Thoracic aorta (tissue), 2 donors: ENCODE measurements at places on chromosomes 3 and 15.

GRCh38 chr3:192011137-192011536, 550.2 kb downstream of the PYDC2 start:
- no peak for DNase-seq

DNA sequence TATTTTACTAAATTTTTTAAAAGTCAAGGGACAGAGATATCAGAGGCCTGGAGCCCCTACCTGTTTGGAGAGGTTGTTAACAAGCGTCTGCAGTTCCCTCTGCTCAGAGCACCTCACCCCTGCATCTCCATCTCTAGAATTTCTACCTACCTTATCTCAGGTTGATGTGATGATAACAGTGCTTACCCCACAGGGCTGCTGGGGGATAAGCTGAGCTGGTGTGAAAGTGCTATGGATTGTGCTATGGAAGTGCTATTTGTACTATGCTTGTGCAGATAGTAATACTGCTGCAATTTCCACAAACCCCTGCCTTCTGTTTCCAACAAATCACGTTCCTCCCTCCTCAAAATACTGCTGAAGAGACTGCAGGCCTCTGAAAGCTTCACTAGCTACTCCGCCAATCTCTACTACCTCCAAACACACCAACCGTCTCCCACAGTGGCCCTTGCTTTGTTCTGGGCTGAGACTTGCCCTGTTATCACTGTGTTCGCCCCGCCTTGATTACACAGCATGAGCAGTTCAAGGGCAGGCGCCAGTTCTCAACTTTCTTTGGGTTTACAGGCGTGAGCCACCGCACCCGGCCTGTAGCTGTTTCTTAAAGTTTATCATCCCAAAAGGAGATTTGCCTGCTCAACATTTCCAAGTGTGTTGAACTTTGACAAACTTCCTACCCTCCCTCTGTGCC, 28.4 kb upstream of the PARL start:
- DNase-seq, result no peak

GRCh38 chr3:145869958-145870357, 291.0 kb downstream of the PLOD2 start:
- no peak for DNase-seq

DNA sequence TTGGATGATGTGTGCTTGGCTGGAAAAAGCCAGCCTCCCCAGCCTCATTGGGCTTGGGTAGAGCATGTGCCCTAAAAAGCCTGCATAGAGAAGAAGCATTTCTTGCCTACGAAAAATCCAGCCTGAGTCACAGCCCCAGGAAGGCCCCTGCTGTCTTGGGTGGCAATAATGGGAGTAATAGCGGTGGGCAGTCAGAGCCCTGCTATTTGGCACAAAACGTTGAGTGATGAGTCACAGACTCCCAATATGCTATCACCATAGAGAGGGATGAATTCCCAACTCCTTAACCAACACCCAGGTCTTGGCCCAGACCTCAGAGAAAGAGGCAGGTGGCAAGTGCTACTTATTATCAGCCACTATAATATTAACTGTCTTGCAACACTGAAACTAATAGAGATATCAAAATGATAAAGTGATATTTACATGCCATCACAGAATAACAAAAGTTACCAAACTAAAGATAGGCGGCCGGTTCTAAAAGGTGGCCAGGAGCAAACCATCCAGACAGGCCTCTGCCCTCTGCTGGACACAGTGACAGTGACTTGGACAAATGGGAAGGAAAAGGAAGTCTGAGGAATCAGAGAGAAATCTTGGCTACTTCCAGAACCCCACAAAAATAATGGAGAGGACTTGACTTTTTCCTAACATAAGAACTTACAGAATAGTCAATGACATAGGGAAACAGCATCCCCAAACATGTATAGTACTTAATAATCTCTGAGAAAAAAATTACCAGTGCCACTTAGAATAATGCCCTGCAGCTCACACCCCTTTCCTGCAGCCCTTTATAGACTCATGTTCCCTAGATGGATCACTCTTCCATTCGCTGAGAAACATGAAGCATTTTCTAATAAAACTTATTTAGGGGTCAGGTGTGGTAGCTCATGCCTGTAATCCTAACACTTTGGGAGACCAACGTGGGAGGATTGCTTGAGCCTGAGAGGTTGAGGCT, 51.9 kb upstream of the MUC13 start:
- DNase-seq, result no peak

- DNase-seq, result no peak
These were observed 88.2 kb upstream of the ZNF385D start for GRCh38 chr3:21839176-21839575.

- no peak for DNase-seq
These were observed 636 bp upstream of the LRRC58 start for GRCh38 chr3:120349855-120350125.

DNA sequence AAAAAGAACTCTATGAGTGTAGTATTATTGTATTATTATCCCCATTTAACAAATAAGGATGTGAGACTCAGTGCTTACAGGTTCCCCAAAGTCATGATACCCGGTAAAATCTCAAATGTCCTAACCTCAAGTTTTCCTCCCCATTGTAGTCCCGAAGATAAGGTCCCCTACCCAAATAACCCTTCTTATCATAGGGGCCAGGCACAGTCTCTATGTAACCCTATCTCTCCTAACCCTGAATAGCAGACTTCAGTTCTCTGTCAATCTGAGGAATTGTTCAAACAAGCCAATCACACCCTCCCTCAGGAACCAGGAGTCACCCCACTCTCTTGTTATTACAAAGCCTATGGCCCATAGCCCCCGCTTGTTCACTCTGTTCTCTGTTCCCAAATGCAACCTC, 10.5 kb upstream of the SUSD5 start:
- DNase-seq, result no peak

- no peak for DNase-seq
These were observed 201.7 kb upstream of the PFN2 start for GRCh38 chr3:150172356-150172755.
